ENCODE measurements at places on chromosomes 7 and 10.

DNA sequence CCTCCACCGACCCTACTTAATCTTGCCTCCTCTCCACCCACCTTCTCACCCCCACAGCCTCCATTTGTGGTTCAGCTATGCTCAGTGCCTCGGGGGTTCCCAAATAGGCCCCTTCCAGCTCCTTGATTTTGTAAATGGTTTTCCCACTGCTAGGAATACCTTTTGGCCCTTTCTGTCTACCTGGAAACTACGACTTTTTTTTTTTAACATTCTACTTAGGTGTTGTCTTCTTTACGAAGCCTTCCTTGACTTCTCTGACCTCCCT lies 27.2 kb upstream of the PDCD4 start:
- no peak for DNase-seq

- no peak for DNase-seq
Measured at GRCh38 chr7:124570558-124570957, 195.0 kb downstream of the GPR37 start.

DNA sequence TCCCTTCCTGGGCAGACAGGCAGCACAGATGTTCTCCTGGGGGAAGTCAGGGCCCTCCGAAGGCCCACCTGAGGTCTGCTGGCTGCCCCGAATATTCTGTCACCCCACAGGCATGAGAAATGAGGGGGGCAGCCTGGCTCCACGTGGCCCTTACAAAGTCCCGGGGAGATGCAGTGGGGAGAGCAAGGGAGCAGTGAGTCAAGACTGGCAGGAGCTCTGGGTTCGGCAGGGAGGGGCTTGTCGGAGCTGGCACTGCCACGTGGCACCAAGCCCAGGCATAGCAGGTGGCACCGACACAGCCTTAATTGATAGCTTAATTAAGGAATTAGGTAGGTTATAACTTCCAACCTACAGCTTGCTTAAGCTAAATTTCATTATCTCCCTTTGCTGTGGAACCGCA lies 163.9 kb downstream of the USP6NL start:
- DNase-seq: no peak

GRCh38 chr7:105656922-105657521 lies 75.7 kb upstream of the EFCAB10 start:
- DNase-seq: no peak

DNA sequence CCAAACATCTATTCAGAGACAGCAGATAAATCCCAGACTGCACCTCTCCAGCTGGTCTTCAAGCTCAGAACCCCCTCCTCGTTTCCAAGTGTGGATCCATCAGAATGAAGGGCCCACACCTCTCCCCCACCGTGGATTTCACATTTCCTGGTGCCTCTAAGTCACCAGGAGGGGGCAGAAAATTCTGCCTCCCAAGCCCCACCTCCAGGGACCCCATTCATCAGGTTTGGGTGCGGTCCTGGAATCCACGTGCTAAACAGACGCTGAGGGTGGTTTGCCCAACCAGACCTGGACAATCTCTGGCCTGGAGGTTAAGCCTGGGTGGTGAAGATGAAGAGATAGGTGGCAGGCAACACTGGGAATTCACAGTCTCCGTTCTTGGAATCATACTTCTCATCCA lies 92.4 kb downstream of the WDR11 start:
- no peak for DNase-seq

DNA sequence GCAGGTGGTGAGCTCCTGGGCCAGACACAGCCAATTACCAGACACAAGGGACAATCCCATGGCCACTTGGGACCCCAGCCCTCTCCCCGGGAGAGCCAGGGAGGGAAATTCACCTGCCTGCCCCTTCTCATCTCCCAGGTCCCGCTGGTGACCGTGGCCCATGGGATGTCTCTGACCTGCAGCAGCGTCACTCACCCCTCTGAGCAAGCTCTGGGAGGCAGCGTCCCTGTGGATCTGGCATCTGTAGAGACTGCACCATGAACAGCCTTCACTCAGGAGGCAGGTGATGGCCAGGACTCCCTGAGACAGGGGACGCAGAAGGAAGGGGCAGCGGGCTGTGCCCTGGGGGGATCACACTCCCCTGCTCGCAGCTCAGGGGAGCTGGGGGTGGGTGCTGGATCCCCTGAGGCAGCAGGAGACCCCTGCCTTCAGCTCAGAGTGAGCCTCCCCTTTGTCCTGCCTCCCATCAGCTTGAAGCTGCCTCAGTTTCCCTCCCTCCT lies 90.8 kb downstream of the FOXL3 start:
- no peak for DNase-seq

DNA sequence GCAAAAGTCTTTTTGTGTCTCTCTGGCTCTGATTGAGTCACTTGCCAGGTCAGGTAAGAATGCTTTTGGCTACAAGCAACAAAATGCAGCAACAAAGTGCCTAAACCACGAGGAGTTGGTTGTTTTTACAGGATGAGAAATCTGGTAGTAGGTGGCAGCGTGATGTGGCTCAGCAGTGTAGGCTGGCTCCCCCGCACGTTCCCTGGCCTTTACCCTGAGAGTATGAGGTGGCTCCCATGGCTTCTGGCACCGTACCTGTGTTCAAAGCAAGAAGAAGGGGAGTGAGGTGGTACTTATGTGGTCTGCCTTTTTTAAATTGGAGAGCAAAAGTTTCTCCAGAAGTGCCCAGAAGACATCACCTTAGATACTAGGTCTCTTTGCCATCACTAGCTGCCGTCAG lies 11.7 kb downstream of the PRKRIP1 start:
- DNase-seq: no peak

DNA sequence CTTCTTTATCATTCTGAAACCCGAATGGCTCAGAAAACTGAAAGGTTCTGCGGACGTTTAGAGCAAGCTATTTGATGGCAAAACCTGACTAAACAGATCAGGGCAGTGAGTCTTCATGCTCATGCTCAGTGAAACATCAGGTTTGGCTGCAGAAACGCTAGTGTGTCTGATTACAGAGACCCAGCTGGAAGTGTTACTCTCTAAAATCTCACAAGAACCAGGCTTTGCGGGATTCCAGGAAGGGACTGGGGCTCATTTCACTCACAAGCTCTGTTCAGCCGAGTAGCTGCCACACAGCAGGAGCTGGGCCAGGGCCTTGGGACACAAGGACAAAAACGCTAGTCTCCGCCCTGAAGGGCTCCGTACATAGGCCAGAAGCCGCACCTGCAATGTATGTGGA lies 2.9 kb downstream of the PITRM1 start:
- no peak for DNase-seq

GRCh38 chr10:19098803-19099202 lies 50.2 kb downstream of the MALRD1 start:
- no peak for DNase-seq

- no peak for DNase-seq
Measured at GRCh38 chr7:70734411-70734810, 397.5 kb upstream of the GALNT17 start.

DNA sequence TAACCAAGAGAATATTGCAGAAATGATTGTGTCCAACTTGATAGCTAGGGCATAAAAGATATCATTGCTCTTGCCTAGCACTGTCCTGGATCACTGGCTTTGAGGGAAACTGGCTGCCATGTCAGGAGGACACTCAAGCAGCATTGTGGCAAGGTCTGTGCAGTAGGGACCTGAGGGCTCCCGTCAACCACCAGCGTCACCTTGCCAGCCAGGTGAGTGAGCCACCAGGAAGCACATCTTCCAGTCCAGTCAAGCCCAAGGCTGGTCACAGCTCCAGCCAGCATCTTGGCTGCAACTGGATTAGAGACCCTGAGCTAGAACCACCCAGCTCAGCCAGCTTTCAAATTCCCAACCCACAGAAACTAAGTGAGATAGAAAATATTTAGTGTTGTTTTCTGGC lies 392.7 kb downstream of the CALN1 start:
- no peak for DNase-seq

GRCh38 chr7:92260248-92260781 lies 14.5 kb downstream of the ANKIB1 start:
- no peak for DNase-seq

DNA sequence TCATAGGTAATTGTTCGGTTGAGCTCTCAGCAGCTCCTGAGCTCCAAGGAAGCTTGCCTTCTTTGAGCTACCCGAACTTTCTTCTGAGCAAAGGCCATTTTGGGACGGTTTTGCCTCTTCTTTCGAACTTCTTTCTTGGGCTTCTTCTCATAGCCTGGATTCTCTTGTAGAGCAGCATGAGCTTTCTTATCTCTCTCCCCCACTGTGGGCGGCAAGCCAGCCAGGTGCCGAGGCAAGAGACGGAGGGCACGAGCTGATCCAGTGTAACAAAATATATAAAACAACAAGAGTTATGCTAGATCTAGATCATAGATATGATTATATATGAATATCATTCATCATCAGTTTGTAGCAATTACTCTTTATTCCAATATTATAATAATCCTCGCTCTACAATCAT lies 16.5 kb upstream of the KNDC1 start:
- no peak for DNase-seq

DNA sequence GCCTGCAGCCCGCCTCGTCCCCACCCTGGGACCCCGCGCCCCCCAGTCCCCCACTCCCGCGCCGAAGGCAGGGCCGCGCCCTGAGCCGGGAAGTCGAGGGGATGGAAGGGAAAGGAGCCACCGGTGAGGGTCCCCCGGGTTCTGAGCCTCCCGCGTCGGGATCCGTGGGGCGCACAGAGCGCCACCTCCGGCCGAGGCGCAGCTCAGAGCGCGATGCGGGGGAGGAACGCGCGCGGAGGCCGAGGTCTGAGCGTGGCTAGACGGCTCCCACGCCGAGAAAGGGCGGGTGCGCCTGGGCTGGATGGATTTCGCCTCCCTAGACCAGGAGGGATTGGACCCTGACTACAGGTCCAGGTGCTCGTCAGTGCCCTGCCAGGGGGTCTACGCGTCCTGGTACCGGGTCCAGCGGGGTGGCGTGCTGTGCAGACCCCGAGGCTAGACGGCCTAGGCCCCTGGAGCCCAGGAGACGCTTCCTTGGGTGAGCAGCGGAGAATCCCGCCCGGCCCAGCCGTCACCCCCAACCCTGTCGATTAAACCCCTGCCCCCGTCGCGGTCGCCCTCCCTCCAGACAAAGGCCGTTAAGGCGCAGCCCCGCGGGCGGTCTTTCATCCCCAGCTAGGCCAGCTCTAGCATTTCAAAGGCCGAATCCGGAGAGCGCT lies 986 bp upstream of the PDGFA start:
- DNase-seq: no peak

- no peak for DNase-seq
Measured at GRCh38 chr7:158246272-158246959, 341.2 kb downstream of the PTPRN2 start.
